ENCODE measurements at places on chromosomes 7 and 10. TPM values are rescaled to one million over a fixed set of nuclear protein-coding genes. Genes with fewer than 3 reads are reported as not detected.
A peak's percentile ranks its signal among the peaks of the same experiment; 100 is the strongest.

Gene PTPRN2
- total RNA-seq = 21.6 TPM

Gene CHRM2
- total RNA-seq = 6.1 TPM

Gene TMEM140
- 3.8 TPM for total RNA-seq

Gene PRPS1L1
- not detected for total RNA-seq

Gene NODAL
- total RNA-seq = not detected

Gene CRYGN
- total RNA-seq = not detected

Gene TRIM56
- total RNA-seq = 33.7 TPM

Gene CHST3
- 2.5 TPM for total RNA-seq

Gene CYP3A7
- total RNA-seq = not detected

DNA sequence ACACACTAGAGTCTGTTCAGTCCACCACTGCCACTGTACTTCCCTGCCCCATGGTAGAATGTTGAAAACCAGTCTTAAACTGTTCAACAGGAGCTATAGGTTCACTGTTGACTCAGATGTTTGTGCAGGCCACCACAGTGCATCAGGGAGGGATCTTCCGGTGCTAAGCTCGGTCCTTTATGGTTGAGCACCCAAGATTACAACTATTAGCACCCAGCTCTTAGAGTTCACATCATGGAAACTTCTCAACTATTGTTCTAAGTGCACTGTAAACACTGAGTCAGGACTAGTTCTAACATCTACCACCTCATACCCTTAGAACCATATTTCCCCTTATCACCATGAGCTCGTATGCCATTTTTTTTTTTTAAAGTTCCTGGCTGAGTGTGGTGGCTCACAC lies 97.1 kb upstream of the MXI1 start:
- DNase-seq = no peak
- peaks cover 5% of the 10 kb centered on the region for H3K36me3 ChIP-seq
- no peaks in the 10 kb centered on the region for H3K4me1 ChIP-seq
- H3K27me3 ChIP-seq = no peaks in the 10 kb centered on the region
- no peak overlapping the region for H3K4me3 ChIP-seq

DNA sequence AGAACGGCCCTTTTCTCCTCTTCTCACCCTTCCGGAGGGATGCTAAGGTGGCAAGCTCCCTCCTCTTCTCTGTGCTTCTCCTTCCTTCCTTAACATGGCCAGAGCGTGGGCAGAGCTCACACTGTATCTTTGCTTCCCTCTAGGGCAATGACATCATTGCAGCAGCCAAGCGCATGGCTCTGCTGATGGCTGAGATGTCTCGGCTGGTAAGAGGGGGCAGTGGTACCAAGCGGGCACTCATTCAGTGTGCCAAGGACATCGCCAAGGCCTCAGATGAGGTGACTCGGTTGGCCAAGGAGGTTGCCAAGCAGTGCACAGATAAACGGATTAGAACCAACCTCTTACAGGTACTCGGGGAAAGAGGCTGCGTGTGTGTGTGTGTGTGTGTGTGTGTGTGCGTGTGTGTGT lies 36.6 kb downstream of the AP3M1 start:
- no peak overlapping the region for H3K4me3 ChIP-seq
- no peaks in the 10 kb centered on the region for H3K4me1 ChIP-seq
- DNase-seq = no peak
- peaks cover 36% of the 10 kb centered on the region for H3K36me3 ChIP-seq
- no peak overlapping the region for H3K27ac ChIP-seq

DNA sequence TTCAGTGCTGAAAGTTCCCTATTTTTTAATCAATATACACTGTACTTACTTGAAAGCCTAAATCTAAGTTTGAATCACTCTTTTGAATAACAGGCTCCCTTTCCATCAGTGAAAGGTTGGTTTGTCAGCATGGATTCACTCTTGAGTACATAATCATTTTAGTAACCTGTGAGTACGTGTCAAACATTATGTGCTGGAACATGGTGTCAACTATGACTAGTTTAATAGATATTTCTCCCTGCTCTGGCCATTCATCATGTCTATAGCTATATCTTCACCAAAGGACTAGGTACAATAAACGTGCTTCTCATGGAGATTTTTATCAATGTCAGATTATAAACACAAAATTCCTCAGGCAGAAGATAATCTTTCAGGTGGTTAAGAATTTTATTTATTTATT lies 61.7 kb upstream of the MDFIC start:
- no peaks in the 10 kb centered on the region for H3K4me1 ChIP-seq
- H3K27ac ChIP-seq = no peak overlapping the region
- no peak overlapping the region for H3K4me3 ChIP-seq

GRCh38 chr7:153457746-153458145 lies 594.5 kb upstream of the DPP6 start:
- no peaks in the 10 kb centered on the region for H3K4me1 ChIP-seq
- DNase-seq = no peak

GRCh38 chr7:18859318-18859717 lies 258.1 kb downstream of the TWIST1 start:
- no peak overlapping the region for H3K4me3 ChIP-seq
- no peak overlapping the region for H3K27ac ChIP-seq
- no peaks in the 10 kb centered on the region for H3K27me3 ChIP-seq

- no peaks in the 10 kb centered on the region for H3K27me3 ChIP-seq
- H3K36me3 ChIP-seq = no peaks in the 10 kb centered on the region
- no peak for DNase-seq
- H3K27ac ChIP-seq = no peak overlapping the region
Measured at GRCh38 chr10:110353244-110354119, 48.8 kb upstream of the SMNDC1 start.

- DNase-seq = no peak
- no peaks in the 10 kb centered on the region for H3K4me1 ChIP-seq
- no peaks in the 10 kb centered on the region for H3K36me3 ChIP-seq
- H3K27me3 ChIP-seq = no peaks in the 10 kb centered on the region
- H3K4me3 ChIP-seq = no peak overlapping the region
Measured at GRCh38 chr10:59711871-59712494, 2.3 kb upstream of the SLC16A9 start.

DNA sequence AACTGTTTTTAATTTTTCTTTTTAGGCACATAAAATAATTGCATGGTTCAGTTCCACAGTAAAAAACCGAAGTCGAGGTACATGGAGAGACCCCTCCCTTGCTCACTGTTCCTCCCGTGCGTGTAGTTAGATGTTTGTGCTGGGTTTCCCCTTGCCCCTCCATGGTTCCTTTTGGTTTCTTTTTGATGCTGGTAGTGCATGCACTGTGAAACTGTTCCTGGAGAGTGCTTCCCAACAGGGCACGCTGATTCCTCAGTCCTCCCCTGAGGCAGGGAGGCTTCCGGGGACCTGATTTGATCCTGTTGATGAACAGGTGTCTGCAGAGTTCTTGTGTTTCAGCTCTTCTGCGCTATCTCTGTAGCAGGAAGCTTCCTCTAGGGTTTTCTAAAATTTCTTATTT lies 69.5 kb downstream of the ADCY1 start:
- H3K27me3 ChIP-seq = no peaks in the 10 kb centered on the region
- no peak for DNase-seq
- H3K4me1 ChIP-seq = no peaks in the 10 kb centered on the region
- no peak overlapping the region for H3K4me3 ChIP-seq

GRCh38 chr7:92042056-92042737 lies 92.1 kb downstream of the CYP51A1 start:
- H3K36me3 ChIP-seq = no peaks in the 10 kb centered on the region
- no peaks in the 10 kb centered on the region for H3K4me1 ChIP-seq
- no peak overlapping the region for H3K4me3 ChIP-seq
- DNase-seq = peak; percentile 82
- peak overlapping the region; percentile 58 for H3K27ac ChIP-seq

DNA sequence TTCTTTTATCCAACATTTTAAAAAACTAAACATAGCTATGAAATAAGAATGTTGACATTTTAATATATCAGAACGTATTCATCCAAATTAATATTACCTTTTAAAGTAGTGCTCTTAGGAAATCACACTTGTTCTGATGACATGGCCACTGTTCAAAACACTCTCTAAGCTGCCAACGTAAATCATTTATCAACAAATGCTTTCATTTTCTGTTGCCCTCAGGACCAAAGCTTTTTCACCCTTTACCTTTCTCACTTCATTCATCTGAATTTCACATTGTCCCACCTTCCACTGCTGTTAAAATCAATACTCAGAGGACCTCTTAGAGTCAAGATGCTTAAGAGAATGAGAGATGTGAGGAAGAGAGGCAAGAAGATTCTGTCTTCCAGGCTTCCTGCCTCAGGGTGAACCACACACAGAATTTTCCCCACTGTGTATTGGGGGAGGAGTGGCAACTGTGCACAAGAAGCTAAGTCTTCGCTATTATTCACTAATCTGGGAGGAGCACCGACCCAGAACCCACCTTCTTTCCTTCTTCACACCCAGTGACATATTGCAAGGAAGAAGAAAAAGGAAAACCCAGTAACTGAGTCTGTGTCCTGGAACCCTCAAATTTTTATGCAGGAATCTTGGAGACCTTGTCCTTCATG lies 21.0 kb downstream of the HIBADH start:
- DNase-seq = no peak
- no peak overlapping the region for H3K27ac ChIP-seq
- no peaks in the 10 kb centered on the region for H3K27me3 ChIP-seq

- no peak overlapping the region for H3K27ac ChIP-seq
- H3K27me3 ChIP-seq = no peaks in the 10 kb centered on the region
- DNase-seq = no peak
- no peak overlapping the region for H3K4me3 ChIP-seq
- H3K36me3 ChIP-seq = no peaks in the 10 kb centered on the region
Measured at GRCh38 chr7:106329408-106329807, 44.6 kb upstream of the NAMPT start.

DNA sequence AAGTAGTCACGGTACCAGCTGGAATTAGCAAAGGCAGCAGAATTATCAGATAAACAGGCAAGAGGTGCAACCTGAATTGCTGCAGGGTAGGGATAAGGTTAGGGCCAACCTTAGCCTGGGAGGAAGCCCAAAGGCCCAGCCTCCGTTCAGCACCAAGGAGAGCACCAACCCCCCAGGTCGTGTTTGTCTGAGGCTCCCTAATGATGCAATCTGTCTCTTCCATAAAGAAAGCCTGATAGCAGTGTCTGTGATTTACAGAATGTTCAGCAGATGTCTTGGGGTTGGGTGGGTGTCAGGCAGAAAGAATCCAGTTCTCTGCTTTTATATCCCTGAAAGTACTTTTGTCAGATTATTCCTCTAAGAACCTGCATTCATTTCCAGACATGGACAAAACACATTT lies 328.4 kb upstream of the AOAH start:
- no peaks in the 10 kb centered on the region for H3K27me3 ChIP-seq
- no peaks in the 10 kb centered on the region for H3K4me1 ChIP-seq
- peak; percentile 20 for DNase-seq
- H3K4me3 ChIP-seq = no peak overlapping the region

GRCh38 chr10:12055732-12056131 lies 13.0 kb upstream of the DHTKD1 start:
- H3K36me3 ChIP-seq = no peaks in the 10 kb centered on the region
- H3K4me3 ChIP-seq = no peak overlapping the region
- DNase-seq = no peak
- no peaks in the 10 kb centered on the region for H3K27me3 ChIP-seq
- H3K27ac ChIP-seq = no peak overlapping the region

GRCh38 chr10:28849821-28850220 lies 172.5 kb downstream of the BAMBI start:
- no peaks in the 10 kb centered on the region for H3K27me3 ChIP-seq
- H3K4me1 ChIP-seq = no peaks in the 10 kb centered on the region
- no peaks in the 10 kb centered on the region for H3K36me3 ChIP-seq
- DNase-seq = no peak

GRCh38 chr10:74968667-74969061 lies 142.3 kb downstream of the KAT6B start:
- no peak overlapping the region for H3K4me3 ChIP-seq
- no peaks in the 10 kb centered on the region for H3K36me3 ChIP-seq
- H3K27ac ChIP-seq = no peak overlapping the region

- no peaks in the 10 kb centered on the region for H3K27me3 ChIP-seq
- no peak overlapping the region for H3K27ac ChIP-seq
- H3K4me1 ChIP-seq = no peaks in the 10 kb centered on the region
- H3K4me3 ChIP-seq = no peak overlapping the region
- DNase-seq = no peak
Measured at GRCh38 chr7:135466442-135467206, 43.3 kb downstream of the CNOT4 start.

DNA sequence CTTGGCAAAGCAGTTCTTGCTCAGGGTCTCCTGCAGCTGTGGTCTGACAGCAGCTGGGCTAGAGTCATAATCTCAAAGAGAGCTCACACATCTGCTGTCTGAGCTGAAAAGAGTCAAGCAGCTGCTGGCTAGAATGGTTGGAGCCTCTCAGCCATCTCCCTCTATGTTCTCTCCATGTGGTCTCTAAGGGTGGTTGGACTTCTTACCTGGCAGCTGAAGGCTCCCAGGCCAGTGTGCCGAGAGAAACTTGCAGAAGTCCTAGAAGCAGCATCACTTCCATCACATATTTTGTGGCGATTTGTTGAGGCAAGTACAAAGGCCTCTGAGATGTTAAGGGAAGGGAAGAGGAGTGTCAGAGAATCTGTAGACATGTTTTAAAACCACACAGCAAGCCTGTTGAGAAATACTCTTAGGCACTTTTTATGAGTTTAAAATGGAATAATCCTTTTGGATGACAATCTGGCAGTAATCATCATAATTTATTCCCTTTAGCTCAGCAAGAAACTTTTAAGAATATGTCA lies 93.2 kb downstream of the REEP3 start:
- DNase-seq = no peak
- no peaks in the 10 kb centered on the region for H3K27me3 ChIP-seq
- H3K4me3 ChIP-seq = no peak overlapping the region
- no peak overlapping the region for H3K27ac ChIP-seq
- H3K36me3 ChIP-seq = no peaks in the 10 kb centered on the region
- H3K4me1 ChIP-seq = no peaks in the 10 kb centered on the region
